ENCODE measurements at places on chromosomes 2 and 18. TPM values are rescaled to one million over a fixed set of nuclear protein-coding genes. Genes with fewer than 3 reads are reported as not detected.

DNA sequence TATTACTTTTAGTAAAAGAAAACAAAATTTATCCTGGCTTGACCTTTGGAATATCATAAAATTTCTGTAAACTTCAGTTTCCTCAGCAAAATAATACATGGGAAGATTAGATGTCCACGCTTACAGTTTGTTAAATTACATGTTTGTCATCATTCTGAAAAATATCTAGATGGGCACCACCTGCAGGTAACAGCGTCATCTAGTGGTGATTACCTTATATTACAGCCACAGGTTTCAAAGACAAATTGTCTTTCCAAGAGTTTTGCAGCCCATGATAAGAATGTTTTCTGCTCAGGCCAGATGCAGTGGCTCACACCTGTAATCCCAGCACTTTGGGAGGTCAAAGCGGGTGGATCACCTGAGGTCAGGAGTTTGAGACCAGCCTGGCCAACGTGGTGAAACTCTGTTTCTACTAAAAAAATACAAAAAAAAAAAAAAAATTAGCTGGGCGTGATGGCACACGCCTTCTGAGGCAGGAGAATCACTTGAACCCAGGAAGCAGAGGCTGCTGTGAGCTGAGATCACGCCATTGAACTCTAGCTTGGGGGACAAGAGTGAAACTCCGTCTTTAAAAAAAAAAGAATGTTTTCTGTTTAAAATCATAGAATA is 96.3 kb upstream of the RASGRP3 start:
- no peak overlapping the region for H3K27ac ChIP-seq
- no peaks in the 10 kb centered on the region for H3K36me3 ChIP-seq
- DNase-seq: no peak
- H3K4me1 ChIP-seq: no peaks in the 10 kb centered on the region

GRCh38 chr2:36553683-36554082 is 44.3 kb downstream of the FEZ2 start:
- H3K36me3 ChIP-seq: peaks cover 75% of the 10 kb centered on the region
- no peak overlapping the region for H3K27ac ChIP-seq
- peaks cover 5% of the 10 kb centered on the region for H3K4me1 ChIP-seq
- H3K27me3 ChIP-seq: no peaks in the 10 kb centered on the region
- H3K4me3 ChIP-seq: no peak overlapping the region

DNA sequence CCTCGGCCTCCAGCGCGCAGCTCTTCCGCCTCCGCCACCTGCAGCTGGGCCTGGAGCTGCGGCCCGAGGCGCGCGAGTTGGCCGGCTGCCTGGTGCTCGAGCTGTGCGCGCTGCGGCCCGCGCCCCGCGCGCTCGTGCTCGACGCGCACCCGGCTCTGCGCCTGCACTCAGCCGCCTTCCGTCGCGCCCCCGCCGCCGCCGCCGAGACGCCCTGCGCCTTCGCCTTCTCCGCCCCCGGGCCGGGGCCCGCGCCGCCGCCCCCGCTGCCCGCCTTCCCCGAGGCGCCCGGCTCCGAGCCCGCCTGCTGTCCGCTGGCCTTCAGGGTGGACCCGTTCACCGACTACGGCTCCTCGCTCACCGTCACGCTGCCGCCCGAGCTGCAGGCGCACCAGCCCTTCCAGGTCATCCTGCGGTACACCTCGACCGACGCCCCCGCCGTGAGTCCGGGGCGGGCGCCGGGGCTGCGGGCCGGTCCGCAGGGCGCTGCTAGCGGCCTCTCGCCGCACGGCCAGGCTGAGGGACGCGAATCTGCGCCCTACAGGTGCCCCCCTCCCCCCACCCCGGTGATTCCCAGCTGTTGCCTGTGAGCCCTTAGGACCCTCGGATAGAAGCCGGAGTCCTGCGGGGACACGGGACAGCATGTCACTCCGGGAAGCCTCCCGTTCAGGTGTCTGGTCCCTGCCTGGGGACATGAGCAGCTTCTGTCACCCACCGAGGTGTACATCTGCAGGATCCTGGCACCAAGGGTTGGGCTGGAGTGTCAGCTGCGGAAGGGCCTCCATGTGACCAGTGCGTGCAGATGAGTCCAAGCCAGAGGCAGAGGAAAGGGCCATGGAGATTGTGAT is 616 bp downstream of the RNPEPL1 start:
- H3K4me1 ChIP-seq: peaks cover 55% of the 10 kb centered on the region
- DNase-seq: peak; percentile 83
- peak overlapping the region; percentile 84 for H3K4me3 ChIP-seq
- H3K27ac ChIP-seq: peak overlapping the region; percentile 84

GRCh38 chr2:200122683-200123082 is 167.3 kb downstream of the MAIP1 start:
- DNase-seq: no peak
- no peak overlapping the region for H3K4me3 ChIP-seq
- H3K4me1 ChIP-seq: peaks cover 8% of the 10 kb centered on the region
- no peaks in the 10 kb centered on the region for H3K27me3 ChIP-seq

DNA sequence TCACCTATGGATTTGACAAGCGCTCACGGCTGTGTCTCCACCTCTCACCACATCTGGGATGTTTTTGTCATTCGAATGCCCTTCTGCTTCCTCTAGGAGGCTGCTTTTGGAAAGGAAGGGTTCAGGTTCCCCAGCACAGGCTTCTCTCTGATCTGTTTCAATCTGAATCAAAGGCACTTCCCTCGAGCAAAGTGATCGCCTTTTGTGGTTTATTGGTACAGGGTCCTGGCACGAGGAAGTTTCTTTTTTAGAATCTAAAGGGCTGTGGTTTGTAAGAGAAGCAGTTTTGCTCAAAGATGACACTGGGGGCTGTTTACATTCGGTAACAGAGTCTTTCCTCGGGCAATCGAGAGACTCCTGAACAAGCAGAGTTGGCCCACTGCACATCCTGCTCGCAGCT is 145.0 kb downstream of the DAW1 start:
- H3K27ac ChIP-seq: no peak overlapping the region
- H3K4me3 ChIP-seq: no peak overlapping the region
- no peak for DNase-seq
- H3K4me1 ChIP-seq: no peaks in the 10 kb centered on the region
- H3K27me3 ChIP-seq: no peaks in the 10 kb centered on the region

DNA sequence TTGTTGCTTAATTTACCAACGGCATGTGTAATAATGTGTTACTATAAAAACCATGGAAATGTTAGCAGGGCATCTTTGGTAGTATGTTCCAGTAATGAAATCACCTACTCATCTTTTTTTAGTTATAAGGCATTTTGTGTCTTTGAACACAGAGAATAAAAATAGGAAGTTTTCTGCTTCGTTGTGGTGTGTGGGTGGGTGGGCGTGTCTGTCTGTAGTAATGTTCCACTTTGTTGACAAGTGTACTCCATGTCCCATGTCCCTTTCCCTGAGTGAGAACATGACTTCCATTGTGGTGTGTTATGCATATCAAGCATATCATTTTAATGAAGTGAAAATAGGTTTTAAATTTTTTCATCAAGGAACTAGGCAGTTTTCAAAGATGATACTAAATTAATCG is 149.3 kb downstream of the VWC2L start:
- no peaks in the 10 kb centered on the region for H3K4me1 ChIP-seq
- DNase-seq: no peak
- no peaks in the 10 kb centered on the region for H3K36me3 ChIP-seq
- H3K27me3 ChIP-seq: no peaks in the 10 kb centered on the region
- no peak overlapping the region for H3K27ac ChIP-seq
- H3K4me3 ChIP-seq: no peak overlapping the region

GRCh38 chr2:66585587-66585986 is 150.7 kb downstream of the MEIS1 start:
- H3K36me3 ChIP-seq: no peaks in the 10 kb centered on the region
- no peak for DNase-seq
- H3K4me1 ChIP-seq: no peaks in the 10 kb centered on the region
- H3K27ac ChIP-seq: no peak overlapping the region
- peaks cover 36% of the 10 kb centered on the region for H3K27me3 ChIP-seq

DNA sequence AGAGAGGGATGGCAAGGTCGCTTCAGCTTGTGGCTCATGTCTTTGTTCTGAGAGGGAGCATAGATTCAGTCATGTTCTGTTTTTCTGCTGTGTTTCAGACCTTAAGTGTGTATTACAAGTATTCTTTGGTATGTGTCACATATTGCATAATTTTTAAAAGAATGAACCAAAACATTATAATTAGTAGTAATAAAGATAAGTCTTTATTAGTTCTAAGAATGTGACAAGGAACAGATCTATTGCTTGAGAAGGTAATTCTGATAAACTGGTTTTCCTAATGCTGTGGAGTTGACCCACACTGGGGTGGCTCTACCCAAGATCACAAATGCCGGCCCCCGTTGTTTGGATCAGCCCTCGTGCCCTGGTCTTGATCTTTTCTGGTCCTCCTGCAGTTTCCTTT is 124.3 kb upstream of the FOSL2 start:
- no peak overlapping the region for H3K27ac ChIP-seq
- no peaks in the 10 kb centered on the region for H3K27me3 ChIP-seq
- H3K36me3 ChIP-seq: no peaks in the 10 kb centered on the region

GRCh38 chr2:230828272-230828961 is 36.3 kb upstream of the ITM2C start:
- no peak for DNase-seq
- no peaks in the 10 kb centered on the region for H3K36me3 ChIP-seq

DNA sequence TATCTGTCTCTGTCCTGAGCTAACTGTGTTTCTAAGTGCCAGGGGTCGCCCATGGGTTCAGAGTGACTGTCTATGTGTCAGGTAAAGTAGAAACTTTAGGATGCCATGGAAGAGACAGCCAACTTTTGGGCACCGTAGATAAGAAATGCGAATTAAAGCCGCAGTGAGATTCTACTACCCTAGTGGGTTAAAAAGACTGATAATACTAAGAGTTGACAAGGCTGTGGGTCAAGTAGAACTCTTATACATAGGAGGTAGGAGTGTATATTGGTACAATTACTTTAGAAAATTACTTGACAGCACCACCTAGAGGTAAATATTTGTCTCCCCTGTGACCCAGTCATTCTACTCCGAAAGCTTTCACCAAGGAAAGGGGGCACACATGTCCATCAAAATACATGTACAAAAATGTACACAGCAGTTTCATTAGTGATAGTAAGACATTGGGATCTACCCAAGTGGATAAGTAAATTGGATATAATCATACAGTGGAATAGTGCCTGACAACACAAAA is 371.3 kb downstream of the SLC4A3 start:
- no peak overlapping the region for H3K27ac ChIP-seq
- H3K27me3 ChIP-seq: no peaks in the 10 kb centered on the region
- H3K4me1 ChIP-seq: no peaks in the 10 kb centered on the region
- no peak overlapping the region for H3K4me3 ChIP-seq

DNA sequence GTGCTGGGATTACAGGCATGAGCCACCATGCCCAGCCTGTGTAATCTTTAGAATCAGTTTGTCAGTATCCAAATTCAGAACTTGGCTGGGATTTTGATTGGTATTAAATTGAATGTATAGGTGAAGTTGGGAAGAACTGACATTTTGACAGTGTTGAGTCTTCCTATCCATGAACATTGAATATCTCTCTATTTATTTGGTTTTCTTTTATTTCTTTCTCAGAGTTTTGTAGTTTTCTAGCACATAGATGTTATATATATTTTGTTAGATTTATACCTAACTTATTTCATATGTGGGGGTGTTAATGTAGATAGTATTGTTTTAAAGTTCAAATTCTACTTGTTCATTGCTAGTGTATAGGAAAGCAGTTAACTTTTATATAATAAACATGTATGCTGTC is 31.5 kb downstream of the CEP192 start:
- DNase-seq: no peak
- H3K4me1 ChIP-seq: no peaks in the 10 kb centered on the region
- no peak overlapping the region for H3K27ac ChIP-seq
- H3K27me3 ChIP-seq: no peaks in the 10 kb centered on the region
- no peak overlapping the region for H3K4me3 ChIP-seq
- H3K36me3 ChIP-seq: peaks cover 70% of the 10 kb centered on the region

DNA sequence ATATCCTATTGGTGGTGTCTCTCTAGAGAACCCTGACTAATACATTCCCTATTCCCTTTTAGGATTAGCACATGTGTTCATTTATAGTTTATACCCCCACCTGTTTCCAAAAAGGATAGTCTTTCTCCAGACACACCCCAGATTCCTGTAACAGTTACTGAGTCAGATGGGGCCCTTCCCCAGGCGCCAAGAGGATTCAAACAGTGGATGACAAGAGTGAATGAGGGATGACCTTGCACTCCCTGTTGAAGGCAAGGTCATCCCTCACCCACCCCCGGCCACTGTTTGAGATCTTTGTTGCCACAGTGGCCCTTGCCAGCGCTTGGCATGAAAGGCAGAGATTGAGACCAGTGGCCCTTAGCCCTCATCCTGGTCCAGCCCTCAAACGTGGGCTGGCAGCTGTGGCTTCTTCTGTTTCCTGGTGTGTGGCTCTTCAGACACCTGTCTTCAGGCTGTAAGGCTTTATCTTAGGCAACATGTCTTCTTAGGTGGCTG is 15.3 kb upstream of the REEP1 start:
- H3K4me1 ChIP-seq: no peaks in the 10 kb centered on the region
- no peak for DNase-seq
- H3K27ac ChIP-seq: no peak overlapping the region
- no peaks in the 10 kb centered on the region for H3K36me3 ChIP-seq

GRCh38 chr2:71736091-71736861 is 282.9 kb downstream of the DYSF start:
- no peak overlapping the region for H3K27ac ChIP-seq
- no peaks in the 10 kb centered on the region for H3K36me3 ChIP-seq
- no peaks in the 10 kb centered on the region for H3K4me1 ChIP-seq
- no peaks in the 10 kb centered on the region for H3K27me3 ChIP-seq
- no peak for DNase-seq

DNA sequence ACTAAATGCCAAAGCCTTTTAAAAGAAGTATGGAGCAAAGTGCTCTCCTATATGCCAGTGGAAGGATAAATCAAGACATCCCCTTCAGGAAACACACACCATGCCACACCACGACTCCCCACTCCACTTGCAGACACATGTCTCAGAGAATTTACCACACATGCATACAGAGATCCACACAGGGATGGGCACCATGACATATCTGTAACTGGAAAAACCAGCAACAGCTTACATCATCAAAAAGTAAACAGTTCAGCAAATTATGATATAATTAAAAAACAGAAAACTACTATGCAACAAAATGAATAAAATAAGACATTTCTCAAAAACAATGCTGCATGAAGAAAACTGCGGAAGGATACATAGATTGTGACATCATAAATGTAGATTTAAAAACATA is 29.6 kb downstream of the RBMS1 start:
- no peak overlapping the region for H3K27ac ChIP-seq
- no peak overlapping the region for H3K4me3 ChIP-seq
- peaks cover 28% of the 10 kb centered on the region for H3K4me1 ChIP-seq
- DNase-seq: no peak
- H3K36me3 ChIP-seq: no peaks in the 10 kb centered on the region
- no peaks in the 10 kb centered on the region for H3K27me3 ChIP-seq

DNA sequence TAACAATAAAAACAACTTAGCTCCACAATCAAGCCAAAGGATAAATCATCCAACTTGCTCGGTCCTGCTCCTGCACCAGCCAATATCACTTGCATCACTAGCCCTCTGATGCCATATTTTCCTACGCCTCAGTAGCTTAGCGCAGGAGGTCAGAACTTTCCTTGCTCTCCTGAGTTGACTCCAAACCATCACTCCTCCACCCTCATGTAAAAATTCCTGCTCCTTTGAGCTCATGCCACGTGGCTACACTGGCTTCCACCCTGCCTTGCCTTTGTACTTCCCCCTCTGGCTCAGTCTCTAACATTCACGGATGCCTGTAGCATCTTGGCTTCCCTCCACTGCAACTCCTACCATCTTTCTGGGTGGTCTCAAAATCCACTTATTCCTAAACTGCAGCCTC is 25.2 kb downstream of the AAK1 start:
- H3K27ac ChIP-seq: no peak overlapping the region
- no peak overlapping the region for H3K4me3 ChIP-seq
- no peaks in the 10 kb centered on the region for H3K36me3 ChIP-seq
- no peaks in the 10 kb centered on the region for H3K27me3 ChIP-seq

The FOSL2 gene
- total RNA-seq: 74.9 TPM

The RTP5 gene
- not detected for total RNA-seq

The MYCN gene
- 0.68 TPM for total RNA-seq

The ATP6V1C2 gene
- total RNA-seq: 1.7 TPM

The ANKRD23 gene
- total RNA-seq: 3.5 TPM

The UGT1A6 gene
- 2.3 TPM for total RNA-seq

The KIF1A gene
- 0.24 TPM for total RNA-seq

The UGT1A4 gene
- total RNA-seq: not detected
